ENCODE measurements at places on chromosomes 3 and 15. TPM values are rescaled to one million over a fixed set of nuclear protein-coding genes. Genes with fewer than 3 reads are reported as not detected.

The GNAT1 gene
- not detected for total RNA-seq

The IQCF5 gene
- total RNA-seq: not detected

The KIF15 gene
- total RNA-seq: 7.3 TPM

The MITF gene
- total RNA-seq: 8.4 TPM

The ATP2B2 gene
- total RNA-seq: 0.02 TPM

The NR1I2 gene
- not detected for total RNA-seq

The SLC22A13 gene
- 0.13 TPM for total RNA-seq

The CNTN4 gene
- not detected for total RNA-seq

The THSD4 gene
- total RNA-seq: 23.0 TPM

The SCG5 gene
- 2.4 TPM for total RNA-seq

The ISLR gene
- 0.35 TPM for total RNA-seq

The LARP6 gene
- 80.0 TPM for total RNA-seq

The GOLGA8M gene
- not detected for total RNA-seq

The SPATA12 gene
- total RNA-seq: 0.47 TPM

The VGLL3 gene
- total RNA-seq: 6.8 TPM

The EBLN2 gene
- 0.67 TPM for total RNA-seq

The TUBGCP5 gene
- total RNA-seq: 21.1 TPM

The GOLGA8G gene
- not detected for total RNA-seq

The CHRM5 gene
- 0.02 TPM for total RNA-seq

The DPPA2 gene
- total RNA-seq: not detected

The OR5K1 gene
- total RNA-seq: not detected

The C3orf49 gene
- not detected for total RNA-seq

The HIGD2B gene
- not detected for total RNA-seq

The CORO2B gene
- 3.2 TPM for total RNA-seq

The PP2D1 gene
- not detected for total RNA-seq

The INAFM2 gene
- 5.0 TPM for total RNA-seq

The CLEC3B gene
- total RNA-seq: not detected

The C3orf85 gene
- total RNA-seq: not detected

The XIRP1 gene
- total RNA-seq: 0.04 TPM

The PAQR9 gene
- total RNA-seq: 3.1 TPM

The SEMA3F gene
- total RNA-seq: 10.6 TPM

The STRIT1 gene
- not detected for total RNA-seq

The MEIS2 gene
- 8.7 TPM for total RNA-seq

The NUP210 gene
- total RNA-seq: 41.9 TPM

The STRA6 gene
- 80.9 TPM for total RNA-seq

The TMEM212 gene
- total RNA-seq: not detected

The EFHB gene
- total RNA-seq: 0.72 TPM

The PRRT3 gene
- total RNA-seq: 2.0 TPM

The LYZL4 gene
- total RNA-seq: not detected

The ESYT3 gene
- 1.1 TPM for total RNA-seq

The ZIC1 gene
- total RNA-seq: not detected

The FBXW12 gene
- total RNA-seq: not detected

The CYP1A2 gene
- not detected for total RNA-seq

The ASTE1 gene
- 4.6 TPM for total RNA-seq

The GOLGA8A gene
- 9.0 TPM for total RNA-seq

The RTP1 gene
- not detected for total RNA-seq

The CACNA2D2 gene
- 0.51 TPM for total RNA-seq

The ALCAM gene
- 50.4 TPM for total RNA-seq

The MYNN gene
- 11.7 TPM for total RNA-seq

The TF gene
- 0.69 TPM for total RNA-seq

The MINAR1 gene
- total RNA-seq: 0.54 TPM

The PEAK1 gene
- 10.4 TPM for total RNA-seq

Data from A549 treated with CORT108297 at 1 μM for 4 hours (cell line).